ENCODE measurements at places on chromosomes 6 and 20.

- DNase-seq: no peak
Observed at GRCh38 chr20:48620154-48620506, 207.7 kb downstream of the PREX1 start.

DNA sequence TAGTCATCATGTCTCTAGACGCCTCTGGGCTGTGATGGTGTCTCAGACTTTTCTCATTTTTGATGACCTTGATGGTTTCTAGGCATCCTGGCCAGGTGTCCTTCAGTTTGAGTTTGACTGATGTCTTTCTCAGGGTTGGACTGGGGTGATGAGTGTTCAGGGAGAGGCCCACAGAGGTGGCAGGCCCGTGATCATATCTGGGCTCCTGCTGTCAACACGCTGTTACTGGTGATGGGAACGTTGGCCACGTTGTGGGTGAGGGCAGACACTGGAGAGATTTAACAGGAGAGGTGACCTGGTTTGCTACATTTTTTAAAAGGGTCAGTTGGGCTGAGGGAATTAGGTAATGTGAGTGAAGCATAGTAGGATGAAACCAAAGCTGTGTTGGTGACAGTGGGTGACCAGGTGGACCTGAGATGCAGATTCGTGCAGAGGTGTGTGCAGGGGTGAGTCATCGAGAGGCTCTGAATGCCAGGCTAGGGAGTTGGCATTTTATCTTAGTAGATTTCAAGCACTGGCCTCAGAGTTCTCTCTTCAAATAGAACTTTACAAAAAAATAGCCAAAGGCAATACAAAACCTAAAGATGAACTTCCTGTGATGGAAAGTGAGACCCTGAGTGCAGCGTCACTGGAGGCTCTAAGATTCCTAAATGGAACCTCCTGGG is 174.1 kb downstream of the CDH26 start:
- DNase-seq: no peak

DNA sequence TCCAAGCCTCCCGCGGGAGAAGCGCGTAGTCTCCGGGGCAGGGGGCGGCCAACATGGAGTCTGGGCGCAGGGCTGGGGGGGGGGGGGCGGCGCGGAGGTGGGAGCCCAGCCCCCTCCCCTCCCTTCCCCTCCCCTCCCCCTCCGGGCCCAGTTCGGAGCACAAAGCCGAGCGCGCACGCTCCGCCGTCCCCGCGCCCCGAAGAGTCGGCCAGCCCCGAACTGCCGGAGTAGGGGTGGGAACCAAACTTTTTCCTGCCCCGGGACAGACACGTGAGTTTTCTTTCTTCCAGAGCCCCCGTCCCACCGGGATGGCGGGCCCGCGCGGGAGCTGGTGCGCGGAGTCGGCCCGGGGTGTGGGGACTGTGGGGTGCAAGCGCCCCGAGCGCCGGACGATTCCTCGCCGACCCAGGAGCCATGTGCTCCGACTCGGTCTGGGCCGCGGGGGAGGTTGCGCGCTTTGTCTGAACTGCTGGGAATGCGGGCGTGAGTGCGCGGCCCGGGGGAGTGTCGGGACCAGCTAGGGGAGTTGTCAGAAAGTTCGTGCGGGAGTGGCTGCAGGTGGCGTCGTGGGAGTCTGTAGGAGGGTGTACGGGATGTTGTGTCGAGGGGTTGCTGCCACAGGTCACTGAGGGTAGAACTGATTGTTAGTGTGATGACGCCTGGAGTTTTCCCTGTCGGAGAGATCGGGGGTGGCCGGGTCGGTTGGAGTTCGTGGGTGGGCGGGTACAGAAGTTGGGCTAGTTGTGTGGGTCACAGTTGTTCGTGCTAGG is 1.2 kb downstream of the TGIF2 start:
- DNase-seq: peak; percentile 51

- DNase-seq: no peak
Observed at GRCh38 chr20:12737900-12738299, 270.9 kb upstream of the SPTLC3 start.

DNA sequence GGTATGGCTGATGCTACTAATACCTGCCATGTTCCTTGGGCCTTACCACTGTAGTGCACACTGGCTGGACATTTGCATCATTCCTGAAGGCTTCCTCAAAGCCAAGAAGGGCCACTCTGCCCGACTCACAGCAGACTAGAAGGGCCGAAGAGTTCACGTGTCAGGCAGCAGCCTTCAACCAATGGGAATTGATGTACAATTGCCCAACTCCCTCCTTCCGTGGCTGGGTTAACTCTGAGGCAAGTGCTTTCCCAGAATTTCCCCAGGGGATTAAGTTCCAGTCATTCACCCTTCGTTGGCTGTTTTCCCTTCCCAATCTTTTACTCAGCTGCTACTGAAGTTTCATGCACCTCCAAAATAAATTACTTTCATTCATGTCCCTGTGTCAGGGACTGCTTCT is 29.8 kb downstream of the PSMB9 start:
- DNase-seq: no peak

DNA sequence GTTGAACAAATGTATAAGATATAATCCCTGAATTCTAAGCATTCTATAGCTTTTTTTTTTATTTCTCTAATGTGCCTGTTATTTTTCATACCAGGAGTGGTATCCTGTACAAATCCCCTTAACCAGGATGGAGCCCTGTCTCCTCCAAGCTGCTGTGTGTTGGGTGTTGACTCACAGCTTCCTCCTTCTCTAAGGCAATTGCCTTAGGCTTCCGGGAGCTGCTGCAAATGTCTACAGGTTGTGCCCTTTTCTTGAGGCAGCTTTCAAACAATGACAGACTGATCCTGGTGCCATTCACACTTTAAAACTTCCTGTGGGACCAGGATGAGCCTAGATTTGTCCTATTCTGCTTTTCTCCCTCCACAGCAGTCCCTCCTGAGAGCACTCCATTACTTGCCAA is 173.2 kb downstream of the BTBD3 start:
- no peak for DNase-seq

DNA sequence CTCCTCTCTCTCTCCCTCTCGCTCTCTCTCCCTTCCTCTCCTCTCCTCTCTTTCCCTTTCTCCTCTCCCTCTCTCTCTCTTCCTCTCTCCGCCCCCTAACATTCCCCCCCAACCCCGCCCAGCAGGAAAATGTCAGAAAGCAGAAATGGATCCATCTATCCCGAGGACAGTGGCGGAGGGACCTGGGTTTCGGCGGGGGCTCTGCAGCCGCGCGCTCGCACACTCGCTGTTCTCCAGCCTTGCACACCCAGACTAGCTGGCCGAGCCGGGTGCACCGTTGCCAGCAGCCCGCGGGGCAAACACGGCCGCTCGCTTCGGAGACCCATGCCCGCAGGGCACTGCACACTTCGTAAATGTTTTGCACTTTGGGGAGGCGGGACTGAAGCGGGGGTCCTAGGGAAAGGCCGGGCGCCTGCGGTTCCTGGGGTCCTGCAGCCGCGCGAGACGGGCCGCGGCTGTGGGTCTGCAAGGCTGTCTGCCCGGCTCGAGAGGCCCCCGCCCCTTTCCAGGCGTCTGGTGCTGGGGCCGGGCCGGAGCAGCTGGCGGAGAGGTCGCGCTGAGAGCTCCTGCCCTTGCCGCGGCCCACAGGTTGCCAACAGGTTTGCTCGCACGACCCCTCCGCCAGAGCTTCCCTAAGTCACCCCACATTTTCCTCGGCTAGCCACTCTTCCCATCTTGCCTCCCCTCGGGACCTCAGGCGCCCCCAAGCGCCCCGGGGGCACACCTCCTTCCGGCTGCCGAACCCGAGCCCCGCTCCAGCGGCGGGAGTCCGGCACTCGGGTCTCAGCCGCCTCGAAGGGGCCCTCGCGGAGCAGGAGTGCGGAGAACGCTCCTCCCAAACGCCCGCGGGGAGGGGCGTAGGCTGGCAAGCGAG is 818 bp upstream of the MDGA1 start:
- peak; percentile 53 for DNase-seq

GRCh38 chr6:156599978-156600590 is 177.1 kb upstream of the ARID1B start:
- no peak for DNase-seq

DNA sequence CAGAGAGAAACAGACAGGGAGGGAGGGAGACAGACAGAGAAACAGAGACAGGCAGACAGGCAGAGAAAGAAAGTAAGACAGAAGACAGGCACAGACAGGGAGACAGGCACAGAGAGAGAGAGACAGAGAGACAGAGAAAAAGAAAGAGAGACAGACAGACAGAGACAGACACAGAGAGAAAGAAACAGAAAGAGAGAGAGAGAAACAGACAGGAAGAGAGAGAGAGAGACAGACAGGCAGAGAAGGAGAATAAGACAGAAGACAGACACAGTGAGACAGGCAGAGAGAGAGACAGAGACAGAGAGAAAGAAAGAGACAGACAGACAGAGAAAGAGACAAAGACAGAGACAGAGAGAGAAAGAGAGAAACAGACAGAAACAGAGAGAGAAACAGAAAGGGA is 754.8 kb upstream of the DEFB115 start:
- no peak for DNase-seq

DNA sequence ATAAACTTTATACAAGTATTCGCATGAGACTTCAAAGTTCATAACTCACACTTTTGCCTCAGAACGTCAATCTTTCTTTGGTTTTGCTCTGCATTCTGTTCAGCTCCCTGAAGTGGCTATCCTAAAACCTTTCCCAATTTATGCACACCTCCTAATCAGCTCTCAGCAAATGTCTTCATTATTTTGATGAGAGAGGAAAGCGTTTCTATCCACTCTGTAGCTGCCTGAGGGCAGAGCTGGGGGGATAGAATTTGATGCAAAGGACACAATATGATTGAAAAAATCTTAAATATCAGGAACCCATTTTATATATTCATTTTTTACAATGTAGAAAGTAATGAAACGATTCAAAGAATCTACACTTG is 66.8 kb downstream of the MOXD1 start:
- DNase-seq: no peak

DNA sequence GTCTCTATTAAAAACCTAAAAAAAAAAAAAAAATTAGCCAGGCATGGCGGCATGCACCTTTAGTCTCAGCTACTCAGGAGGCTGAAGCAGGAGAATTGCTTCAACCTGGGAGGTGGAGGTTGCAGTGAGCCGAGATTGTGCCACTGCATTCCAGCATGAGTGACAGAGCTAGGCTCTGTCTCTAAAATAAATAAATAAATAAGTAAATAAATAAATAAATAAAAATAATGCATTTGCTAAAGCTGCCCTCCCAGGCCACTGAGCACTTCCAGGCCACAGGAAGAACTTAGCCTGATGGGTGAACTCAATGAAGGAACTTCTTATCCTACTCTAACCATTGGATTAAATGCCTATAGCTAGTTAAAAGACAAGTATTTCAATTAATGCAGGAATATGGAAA is 104.9 kb downstream of the SYNDIG1 start:
- DNase-seq: no peak

GRCh38 chr6:38567436-38567835 is 72.3 kb downstream of the BTBD9 start:
- DNase-seq: no peak

GRCh38 chr6:33315793-33316602 is 1.5 kb downstream of the ZBTB22 start:
- DNase-seq: no peak
